ENCODE measurements at places on chromosomes 4 and X.

- DNase-seq = no peak
These were observed 70.8 kb upstream of the PGRMC2 start for GRCh38 chr4:128358231-128358912.

GRCh38 chr4:174120446-174121295 is 162.8 kb downstream of the FBXO8 start:
- DNase-seq = peak; percentile 65

DNA sequence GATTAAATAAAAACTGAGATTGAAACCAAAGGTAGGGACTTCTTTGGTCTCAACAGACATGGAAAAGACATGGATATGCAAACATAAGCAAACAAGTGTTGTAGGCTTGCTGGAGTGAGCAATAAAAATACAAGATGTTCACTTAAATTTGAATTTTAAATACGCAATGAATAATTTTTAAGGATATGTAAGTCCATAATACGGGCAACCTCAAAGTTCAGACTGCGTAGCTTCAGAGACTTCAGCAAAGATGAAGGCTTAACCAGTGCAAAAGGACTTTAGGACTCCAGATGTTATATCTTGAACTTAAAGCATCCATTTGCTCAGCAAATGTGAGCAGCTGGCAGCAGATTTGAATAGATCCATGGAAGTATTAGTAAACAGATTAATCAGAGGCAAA is 549.3 kb downstream of the ARAP2 start:
- DNase-seq = no peak

DNA sequence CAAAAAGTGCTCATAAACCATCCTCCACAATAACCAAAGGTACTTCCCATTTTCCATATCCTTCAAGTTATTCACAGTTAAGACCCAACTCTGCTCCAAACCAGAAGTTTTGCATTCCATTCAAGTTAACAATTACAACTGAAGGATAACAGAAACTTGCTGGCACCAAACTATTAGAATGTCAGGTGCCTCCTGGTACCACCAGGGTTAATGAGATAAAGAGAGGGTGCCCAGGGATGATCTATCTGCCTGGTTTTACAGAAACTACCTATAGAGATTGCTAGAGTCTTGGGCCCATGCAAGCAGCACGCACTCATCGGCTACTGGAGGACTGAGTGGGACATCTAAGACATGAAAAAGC is 114.6 kb downstream of the RBM47 start:
- DNase-seq = no peak

- DNase-seq = peak; percentile 30
These were observed 28.8 kb upstream of the IL13RA1 start for GRCh38 chrX:118698516-118699170.

GRCh38 chr4:101774807-101775206 is 15.7 kb upstream of the BANK1 start:
- DNase-seq = peak; percentile 7

DNA sequence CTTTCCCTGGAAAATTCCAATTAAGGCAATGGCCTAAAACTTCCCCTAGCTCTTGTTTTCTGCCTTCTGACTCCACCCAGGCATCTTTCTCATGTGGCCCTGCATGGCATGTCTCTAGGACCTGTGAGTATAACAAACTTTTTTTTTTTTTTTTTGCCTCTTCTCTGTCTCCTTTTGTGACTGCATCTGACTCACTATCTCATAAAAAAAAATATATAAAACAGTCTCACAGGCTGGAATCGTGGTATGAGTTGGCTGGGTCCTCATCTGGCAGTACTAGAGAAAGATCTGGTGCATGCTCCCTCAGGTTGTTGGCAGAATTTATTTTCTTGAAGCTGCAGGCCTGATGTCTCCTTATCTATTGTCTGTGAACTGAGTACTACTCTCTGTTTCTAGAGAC is 313.9 kb downstream of the TECRL start:
- DNase-seq = no peak

GRCh38 chr4:5773271-5773555 is 62.2 kb downstream of the EVC start:
- DNase-seq = no peak

All from Kasumi-1 (cell line).